Stimulated activated CD4-positive, alpha-beta T cell treated with anti-CD3 and anti-CD28 coated beads, Interleukin-4, amount 100 ng/mL, for 48 hours (primary cell): ENCODE measurements at places on chromosomes 3 and 15.

DNA sequence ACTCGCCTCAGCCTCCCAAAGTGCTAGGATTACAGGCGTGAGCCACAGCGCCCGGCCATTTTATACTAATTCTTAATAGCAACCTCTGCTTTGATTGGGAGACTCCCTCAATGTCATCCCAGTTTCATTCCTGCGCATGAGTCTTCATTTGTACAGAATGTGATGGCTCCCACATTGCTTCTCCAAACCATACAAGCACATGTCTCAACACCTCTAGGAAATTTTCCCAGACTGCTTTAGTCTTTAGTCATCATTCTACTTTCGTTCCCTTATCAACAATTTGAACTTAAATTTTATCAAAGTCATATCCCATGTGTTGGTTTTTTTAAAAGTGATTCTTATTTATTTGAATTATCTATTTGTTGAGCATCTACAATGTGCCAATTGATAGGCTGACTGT, 58.1 kb downstream of the SNX4 start:
- no peak for DNase-seq

GRCh38 chr3:17179381-17180205, 294.8 kb downstream of the PLCL2 start:
- no peak for DNase-seq

DNA sequence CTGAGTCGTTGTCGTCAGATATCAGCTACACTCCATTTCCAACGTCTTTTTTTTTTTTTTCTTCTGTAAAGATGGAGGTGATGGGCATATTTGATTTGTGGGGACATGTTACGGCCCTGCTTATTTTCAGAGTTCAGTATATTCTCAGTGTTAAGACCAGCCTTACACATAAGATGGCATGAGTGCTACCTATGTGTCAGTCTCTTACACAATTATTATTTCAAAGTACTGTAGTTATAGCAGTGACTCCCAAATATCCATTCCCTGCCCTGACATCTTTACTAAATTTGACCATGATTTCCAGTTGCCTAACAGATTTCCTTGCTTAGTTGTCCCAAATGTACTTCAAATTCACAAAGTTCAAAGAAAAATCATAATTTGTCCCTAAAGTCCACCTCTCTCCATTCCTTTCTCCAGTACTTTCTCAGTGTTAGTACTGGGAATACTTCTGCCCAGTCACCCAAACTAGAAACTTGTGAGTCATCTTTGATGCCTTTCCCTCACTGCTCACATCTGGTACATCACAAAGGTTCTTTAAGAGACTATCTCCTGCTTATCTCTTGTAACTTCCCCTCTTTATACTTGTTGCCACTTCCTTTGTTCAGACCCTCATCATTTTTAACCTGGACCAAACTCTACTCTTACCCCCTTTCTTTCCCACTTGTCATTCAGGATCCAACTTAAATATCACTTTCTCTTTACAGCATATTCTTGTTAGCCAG, 67.0 kb downstream of the ZNF609 start:
- no peak for DNase-seq

DNA sequence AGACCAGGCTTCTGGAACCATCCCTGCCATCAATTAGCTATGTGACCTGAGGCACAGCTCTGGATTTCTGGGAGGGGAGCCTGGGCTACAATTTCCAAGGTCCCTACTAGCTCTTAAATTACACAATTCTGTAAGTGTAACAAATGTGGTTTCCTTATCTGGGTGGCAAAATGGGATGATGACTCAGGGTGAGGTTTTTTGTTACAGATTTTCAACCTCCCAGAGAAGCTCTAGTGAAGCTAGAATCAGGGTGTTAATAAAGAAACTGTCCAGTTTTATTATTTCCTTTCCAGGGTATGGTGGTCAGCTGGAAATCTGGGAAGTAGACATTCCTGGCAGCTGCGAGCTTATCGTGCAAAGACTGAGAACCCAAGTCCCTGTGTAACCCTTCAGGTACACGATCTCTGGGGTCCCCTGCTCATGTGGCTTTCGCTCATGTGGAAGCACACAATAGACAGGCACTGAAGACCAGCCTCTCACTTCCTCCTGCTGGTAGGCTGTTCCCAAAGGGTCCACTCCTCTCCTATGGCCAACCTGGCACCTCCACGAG, 7.3 kb downstream of the RAB27A start:
- DNase-seq, result no peak

DNA sequence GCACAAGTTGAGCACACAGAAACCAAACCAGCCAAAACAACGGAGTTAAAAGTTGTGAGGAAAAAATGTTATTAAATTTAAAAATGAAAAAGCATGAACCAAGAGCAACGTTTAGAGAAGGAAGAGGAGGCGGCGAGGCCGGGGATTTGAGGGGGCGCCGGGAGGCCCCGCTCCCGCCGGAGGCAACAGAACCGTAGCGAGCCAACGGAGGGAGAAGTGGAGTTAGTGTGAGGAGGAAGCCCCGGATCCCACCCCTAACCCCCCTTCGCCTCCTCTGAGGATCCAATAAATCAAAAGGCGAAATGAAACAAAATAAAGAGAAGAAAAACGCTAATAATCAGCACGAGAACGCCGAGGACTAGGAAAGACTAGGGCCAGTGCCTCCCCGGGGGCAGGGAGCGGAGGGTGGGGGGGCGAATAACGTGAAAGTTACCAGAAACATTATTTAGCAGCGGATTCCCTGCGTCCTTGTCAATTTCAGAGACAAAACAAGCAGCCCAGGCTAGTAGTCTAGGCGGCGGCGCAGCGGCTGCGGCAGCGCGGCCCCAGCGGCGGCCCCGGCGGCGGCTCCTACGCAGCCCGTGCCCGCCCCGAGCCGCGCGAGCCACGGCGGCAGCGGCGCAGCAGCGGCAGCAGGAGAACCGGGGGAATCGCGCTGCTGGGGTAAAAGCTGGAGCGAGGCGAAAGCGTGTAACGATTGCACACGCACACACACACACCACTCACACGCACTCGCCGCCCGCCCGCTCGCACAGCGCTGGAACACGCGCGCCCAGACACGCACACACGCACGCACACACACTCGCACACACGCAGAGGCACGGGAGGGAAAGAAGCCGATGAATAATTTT, 1.7 kb downstream of the MEIS2 start:
- DNase-seq, result no peak

- no peak for DNase-seq
These were observed 542 bp downstream of the INKA1 start for GRCh38 chr3:49803465-49804140.

GRCh38 chr3:143063018-143063417, 56.6 kb upstream of the CHST2 start:
- no peak for DNase-seq

DNA sequence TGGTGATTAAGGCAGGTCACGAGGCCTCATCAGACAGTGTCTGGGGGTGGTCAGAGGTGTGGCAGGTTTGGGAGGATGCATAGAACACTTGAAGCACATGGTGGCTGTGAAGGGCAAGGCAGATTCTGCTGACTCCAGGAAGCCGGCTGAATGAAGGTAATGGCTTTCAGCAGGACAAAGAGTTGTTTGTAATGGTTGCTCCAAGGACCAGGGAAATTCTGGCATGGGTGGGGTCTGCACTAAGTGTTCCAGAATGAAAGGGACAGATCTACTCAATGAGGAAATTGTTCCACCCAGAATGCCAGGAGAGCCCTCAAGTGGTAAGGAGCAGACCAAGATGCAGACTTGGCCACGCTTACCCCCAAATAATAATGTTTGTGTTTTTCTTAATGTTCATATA, 70.7 kb upstream of the ACAD9 start:
- no peak for DNase-seq

- DNase-seq, result no peak
These were observed 175.3 kb downstream of the UACA start for GRCh38 chr15:70587896-70588567.

GRCh38 chr3:24605511-24606028, 110.9 kb upstream of the THRB start:
- no peak for DNase-seq

GRCh38 chr15:85415783-85416182, 35.4 kb downstream of the AKAP13 start:
- no peak for DNase-seq

- DNase-seq, result no peak
These were observed 66.3 kb downstream of the ATP2B2 start for GRCh38 chr3:10438902-10439610.

DNA sequence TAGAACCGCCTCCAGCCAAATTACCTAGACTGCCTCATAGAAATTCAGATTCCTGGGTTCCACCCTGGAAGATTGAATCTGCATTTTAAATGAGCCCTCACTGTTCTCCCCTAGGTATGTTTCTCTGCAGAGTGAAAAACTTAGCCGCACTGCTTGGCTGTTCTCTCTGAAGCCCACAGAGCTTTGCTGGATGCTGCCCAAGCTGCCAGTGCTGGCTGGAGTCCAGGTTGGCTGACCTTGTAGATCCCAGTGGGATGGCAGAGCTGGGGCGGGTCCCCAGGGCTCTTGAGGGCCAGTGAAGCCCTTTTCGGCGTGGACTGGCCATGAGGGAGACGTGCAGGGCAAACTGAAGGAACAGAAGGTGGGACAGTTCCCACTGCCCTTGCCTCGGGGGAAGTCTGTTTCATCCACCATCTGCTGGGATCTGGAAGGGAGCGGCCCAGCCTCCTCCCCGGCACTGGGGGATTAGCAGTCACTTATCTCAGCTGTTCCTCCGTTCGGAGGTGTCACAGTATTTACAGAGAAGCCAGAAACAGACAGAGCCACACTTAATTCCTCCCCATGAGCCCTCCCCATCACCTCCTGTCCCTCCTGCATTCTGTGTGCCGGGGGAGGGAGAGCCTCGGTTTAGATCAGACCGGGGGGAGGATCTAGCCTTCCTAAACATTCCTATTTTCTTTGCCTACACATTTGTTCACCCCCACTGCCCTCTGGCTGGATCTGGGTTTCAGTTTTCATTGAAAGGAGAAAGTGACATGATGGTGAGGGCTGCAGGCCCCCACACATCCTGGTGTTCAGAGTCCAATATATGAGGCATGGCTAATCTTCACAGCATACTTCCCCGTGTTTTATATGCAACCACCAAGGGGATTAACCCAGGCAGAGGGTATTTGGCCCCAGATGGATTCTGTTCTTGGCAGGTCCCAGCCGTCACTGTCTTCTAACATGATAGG, 4.1 kb upstream of the ACTC1 start:
- DNase-seq, result no peak

- no peak for DNase-seq
These were observed 32.8 kb downstream of the TFRC start for GRCh38 chr3:196048922-196049598.

- DNase-seq, result no peak
These were observed 54.7 kb downstream of the FEM1B start for GRCh38 chr15:68332266-68332665.

GRCh38 chr3:154919226-154919625, 160.9 kb upstream of the MME start:
- DNase-seq, result no peak

- DNase-seq, result no peak
These were observed 625.9 kb upstream of the ADAMTS9 start for GRCh38 chr3:65313666-65314065.

GRCh38 chr3:157438194-157438730, 1.6 kb downstream of the PTX3 start:
- DNase-seq, result no peak

DNA sequence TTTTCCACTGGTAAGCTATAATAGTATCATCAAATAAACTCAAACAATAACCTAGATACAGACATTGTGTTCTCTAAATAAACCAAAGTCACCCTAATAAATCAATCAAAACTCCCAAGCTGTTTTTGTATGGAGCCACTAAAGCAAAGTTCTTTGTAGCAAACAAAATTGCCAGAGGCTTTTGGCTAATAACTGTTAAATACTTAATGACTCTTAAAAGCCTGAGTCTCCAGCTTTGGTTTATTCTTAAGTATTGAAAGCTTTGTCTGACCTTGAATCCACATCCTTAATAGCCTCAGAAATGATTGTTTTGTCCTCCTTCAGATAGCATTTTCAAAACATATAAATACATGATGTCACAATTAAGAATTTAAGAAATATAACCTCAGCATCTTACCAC, 725.3 kb downstream of the SI start:
- no peak for DNase-seq

DNA sequence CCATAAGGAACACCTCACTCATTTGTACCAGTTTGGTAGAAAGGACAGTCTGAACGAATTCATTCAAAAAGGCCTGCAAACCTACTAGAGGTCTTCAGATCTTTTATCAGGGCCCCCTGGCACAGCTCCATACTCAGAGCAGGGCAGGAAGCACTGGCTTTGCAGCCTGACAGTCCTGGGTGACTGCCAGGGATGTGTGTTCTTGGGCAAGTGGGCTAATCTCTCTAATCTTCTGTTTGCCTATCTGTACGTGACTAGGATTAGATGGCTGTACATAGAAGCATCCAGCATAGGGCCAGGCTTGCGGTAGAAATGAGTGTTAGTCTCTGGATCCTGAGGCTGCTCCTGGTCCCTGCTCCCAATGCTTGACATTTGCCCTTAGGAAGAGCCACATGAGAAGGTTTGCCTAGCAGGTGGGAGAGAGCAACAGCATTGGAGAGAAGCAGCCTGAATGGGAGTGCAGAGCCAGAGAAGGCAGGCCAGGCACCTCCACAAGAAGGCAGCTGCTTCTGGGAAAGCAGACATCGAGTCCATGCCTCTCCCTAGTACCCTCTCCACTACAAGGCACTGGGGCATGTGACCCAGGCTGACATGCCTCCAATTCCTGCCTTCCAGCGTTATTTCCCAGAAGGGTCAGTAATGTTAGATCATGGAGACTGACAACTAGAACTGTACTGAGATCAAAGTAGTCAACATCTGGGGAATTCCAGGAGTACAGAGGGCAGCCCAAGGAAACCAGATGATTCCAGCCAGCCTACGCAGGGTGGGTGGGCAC, 1.0 kb upstream of the CXCR6 start:
- DNase-seq, result no peak

DNA sequence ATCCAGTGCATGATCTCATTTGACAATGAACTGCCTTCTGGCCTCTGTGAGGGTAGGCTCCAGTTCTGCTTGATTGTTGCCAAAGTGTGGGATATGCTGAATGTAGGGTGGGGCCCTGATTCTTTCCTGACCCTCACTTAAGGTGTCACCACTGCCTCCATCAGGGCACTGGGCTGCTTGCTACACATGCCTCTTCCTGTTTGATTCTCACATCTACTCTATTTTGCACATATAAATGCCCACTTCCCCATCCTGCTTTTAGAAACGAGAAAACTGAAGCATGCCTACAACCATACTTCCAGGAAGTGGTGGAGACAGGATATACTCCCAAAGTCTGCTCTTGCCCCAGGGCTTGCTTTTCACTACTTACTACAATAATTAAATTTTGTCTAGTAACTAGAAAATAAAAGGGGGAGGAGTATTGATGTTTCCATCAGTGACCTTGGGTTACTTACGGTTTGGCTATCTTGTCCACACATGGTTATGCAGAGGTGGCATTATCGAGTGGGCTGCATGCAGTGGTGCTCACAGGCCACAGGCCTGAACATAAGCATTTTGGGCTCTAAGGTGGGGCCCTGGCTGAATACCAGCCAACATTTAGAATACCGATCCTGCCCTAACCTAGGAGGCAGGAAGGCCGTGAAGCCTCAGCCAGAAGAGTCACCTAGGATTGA, 6.7 kb downstream of the ZDHHC3 start:
- no peak for DNase-seq

DNA sequence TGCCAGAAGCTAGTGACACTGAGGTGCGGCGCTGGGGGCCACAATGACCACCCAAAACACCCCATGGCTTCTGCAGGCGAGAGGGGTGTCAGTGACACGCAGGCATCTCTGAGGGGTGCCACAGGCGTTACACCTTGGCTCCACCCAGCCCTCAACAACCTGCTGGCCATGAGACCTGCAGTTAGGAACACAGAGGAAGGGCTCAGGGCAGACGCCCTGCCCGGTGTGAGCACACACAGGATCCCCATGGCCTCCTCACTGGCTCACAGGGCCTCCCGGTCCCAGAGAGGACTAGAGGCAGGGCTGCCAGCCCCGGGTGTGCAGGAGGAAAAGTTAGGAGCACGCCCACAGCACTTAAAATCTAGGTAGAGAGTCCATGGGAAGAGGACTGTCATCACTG, 35.1 kb downstream of the CYFIP1 start:
- DNase-seq, result no peak
